ENCODE measurements at places on chromosomes 6 and 20.

DNA sequence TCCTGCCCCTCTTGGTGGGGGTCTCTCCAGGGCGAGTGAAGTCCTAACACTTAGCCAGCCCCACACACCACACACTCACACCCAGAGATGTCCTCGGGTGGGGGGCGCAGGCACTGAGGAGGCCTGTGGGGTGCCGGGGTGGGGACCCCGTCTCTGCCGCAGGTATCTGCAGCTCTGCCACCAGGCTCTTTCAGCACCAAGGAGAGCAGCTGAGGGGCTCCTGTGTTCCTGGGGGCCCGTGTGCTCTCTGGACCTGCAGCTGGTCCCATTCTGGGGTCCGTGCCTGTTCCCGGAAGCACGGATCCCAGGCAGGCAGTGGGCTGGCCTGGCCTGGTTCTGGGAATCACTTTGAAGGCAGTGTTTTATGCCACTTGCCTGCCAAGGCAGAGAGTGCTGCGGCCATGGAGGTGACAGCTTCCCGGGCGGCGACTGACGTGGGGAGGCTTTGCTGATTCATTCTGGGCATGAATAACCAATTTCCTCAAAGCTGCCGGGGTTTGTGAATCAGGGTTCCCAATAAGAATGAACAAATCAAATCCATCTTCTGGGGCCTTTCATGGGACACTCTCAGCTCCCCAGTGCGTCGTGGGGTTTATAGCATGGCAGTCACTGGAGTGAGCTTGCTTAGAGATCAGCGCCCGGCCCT lies 54.4 kb upstream of the SLCO4A1 start:
- H3K27me3 ChIP-seq: peaks cover 65% of the 10 kb centered on the region
- H3K4me1 ChIP-seq: no peaks in the 10 kb centered on the region
- DNase-seq: no peak
- no peak overlapping the region for H3K4me3 ChIP-seq
- no peak overlapping the region for H3K27ac ChIP-seq

DNA sequence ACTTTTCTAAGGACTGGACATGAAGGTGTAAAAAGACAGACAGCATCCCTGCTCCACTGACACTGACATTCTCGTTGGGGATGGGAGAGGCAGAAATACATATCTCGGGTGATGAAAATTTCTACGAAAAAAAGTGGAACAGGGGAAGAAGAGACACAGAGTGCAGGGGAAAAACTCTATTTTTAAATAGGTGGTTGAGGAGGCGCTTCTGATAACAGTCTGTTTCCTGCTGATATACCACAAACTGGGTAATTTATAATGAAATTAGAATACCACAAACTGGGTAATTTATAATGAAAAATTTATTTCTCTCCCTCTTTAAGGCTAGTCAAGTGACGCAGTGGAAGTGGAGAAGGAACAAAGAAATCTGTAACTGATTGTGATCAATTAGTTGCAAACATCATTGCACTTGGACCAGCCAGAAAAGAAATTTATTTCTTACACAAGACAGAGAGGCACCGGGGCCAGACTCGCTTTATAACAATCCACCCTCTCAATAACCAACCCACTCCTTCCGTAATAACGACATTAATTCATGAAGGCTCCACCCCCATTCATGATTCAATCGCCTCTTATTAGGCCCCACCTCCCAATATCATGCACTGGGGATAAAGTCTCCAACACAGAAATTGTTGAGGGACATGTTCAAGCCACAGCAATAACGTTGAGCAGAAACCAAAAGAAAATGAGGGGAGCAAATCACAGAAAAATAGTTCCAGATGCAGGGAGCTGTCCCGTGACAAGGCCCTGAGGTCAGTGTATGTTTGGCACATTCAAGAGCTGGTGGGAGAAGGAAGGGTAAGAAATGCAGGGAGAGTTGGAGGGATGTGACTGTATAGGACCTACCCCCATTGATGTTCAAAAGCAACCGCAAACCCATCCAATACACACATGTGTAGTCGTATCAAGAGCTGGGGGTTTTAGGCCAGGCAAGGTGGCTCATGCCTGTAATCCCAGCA lies 6.6 kb upstream of the SRSF6 start:
- no peak for DNase-seq
- peaks cover 49% of the 10 kb centered on the region for H3K27me3 ChIP-seq
- no peak overlapping the region for H3K27ac ChIP-seq
- no peaks in the 10 kb centered on the region for H3K36me3 ChIP-seq
- peaks cover 6% of the 10 kb centered on the region for H3K4me1 ChIP-seq

GRCh38 chr6:156593893-156594292 lies 183.3 kb upstream of the ARID1B start:
- peaks cover 2% of the 10 kb centered on the region for H3K27me3 ChIP-seq
- peaks cover 8% of the 10 kb centered on the region for H3K4me1 ChIP-seq
- no peak overlapping the region for H3K27ac ChIP-seq
- DNase-seq: no peak

DNA sequence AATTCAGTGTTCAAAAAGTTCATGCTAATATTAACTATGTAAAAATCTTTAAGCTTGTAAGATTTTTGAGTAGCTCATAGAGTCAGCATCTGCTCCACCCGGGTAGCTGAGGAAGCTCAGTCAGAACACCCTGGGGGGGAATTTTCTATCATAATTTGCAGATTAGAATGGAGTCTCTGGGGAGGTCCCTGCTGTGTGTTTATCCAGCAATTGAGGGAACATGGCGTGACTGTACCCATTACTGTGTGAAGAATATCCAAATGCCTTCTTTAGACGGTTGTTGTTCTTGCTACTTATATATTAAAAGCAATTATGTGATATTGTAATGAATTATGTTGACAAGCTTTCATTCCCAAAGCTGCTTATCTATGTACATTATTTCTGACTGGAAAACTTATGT lies 64.8 kb downstream of the AIG1 start:
- no peaks in the 10 kb centered on the region for H3K4me1 ChIP-seq
- no peaks in the 10 kb centered on the region for H3K27me3 ChIP-seq
- DNase-seq: no peak
- H3K4me3 ChIP-seq: no peak overlapping the region

GRCh38 chr20:47359530-47360296 lies 3.2 kb upstream of the ZMYND8 start:
- no peaks in the 10 kb centered on the region for H3K36me3 ChIP-seq
- no peaks in the 10 kb centered on the region for H3K27me3 ChIP-seq
- DNase-seq: no peak

DNA sequence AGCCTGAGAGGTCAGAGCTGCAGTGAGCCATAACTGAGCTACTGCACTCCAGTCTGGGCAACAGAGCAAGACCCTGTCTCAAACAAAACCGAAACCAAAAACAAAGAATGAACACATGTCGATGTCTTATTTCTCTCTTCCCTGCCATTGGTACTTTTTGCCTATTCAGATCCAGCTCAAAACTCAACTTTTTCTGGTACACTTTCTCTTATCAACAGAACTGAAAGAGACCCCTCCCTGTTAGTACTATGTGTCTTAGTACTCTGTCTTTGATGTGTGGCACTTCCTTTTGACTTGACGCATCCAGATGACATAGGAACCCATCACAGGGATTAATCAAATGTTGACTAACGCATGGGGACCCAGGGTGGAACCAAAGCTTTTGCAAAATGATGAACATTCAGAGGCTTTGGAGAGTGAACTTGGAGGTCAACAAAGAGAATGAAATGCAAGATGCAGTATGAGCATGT lies 44.8 kb downstream of the AKAP12 start:
- no peak overlapping the region for H3K4me3 ChIP-seq
- no peak overlapping the region for H3K27ac ChIP-seq
- H3K4me1 ChIP-seq: peaks cover 18% of the 10 kb centered on the region
- H3K36me3 ChIP-seq: no peaks in the 10 kb centered on the region
- H3K27me3 ChIP-seq: peaks cover 9% of the 10 kb centered on the region
- no peak for DNase-seq

DNA sequence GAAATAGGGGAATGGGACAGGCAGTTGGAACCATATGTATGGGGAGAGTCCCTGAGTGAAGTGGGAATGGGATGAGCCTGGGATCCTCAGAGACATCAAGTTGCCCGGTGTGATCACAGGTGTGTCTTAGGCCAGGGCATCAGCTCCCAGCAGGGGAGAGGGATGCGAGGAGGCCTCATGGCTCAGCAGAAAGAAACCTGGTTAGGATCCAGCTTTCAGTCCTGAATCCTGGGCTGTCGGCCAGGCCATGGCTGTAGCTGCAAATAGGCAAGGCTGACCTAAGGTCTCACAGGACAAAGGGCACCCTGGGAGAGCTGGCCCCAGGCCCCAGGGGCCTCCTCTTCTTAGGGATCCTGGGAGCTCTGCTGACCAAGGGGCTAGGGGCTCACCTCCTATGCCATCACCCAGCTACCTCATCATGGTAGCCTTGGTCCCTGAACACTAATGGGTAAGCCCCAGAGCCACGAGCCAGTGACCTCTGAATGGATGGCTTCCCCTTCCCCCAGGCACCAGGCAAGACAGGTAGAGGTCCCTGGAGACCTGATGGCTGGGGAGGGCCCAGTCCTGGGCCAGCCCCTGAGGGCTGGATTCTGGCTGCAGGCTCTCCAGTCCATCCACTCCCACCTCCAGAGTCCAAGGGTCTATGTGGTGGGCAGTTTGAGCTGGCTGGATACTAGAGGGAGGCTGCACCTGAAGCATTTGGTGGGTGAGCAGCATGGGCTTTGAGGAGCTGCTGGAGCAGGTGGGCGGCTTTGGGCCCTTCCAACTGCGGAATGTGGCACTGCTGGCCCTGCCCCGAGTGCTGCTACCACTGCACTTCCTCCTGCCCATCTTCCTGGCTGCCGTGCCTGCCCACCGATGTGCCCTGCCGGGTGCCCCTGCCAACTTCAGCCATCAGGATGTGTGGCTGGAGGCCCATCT lies at the start of gene SLC22A7:
Gene SLC22A7, plus strand, starts transcription at position 617 of the 921 bp plus-strand sequence. Its CDS starts 99 bp downstream, at position 716.
- no peaks in the 10 kb centered on the region for H3K36me3 ChIP-seq
- H3K4me3 ChIP-seq: no peak within 1 kb of the TSS
- DNase-seq: no peak
- no peak within 1 kb of the TSS for H3K27ac ChIP-seq
- peaks cover 24% of the 10 kb centered on the region for H3K27me3 ChIP-seq

DNA sequence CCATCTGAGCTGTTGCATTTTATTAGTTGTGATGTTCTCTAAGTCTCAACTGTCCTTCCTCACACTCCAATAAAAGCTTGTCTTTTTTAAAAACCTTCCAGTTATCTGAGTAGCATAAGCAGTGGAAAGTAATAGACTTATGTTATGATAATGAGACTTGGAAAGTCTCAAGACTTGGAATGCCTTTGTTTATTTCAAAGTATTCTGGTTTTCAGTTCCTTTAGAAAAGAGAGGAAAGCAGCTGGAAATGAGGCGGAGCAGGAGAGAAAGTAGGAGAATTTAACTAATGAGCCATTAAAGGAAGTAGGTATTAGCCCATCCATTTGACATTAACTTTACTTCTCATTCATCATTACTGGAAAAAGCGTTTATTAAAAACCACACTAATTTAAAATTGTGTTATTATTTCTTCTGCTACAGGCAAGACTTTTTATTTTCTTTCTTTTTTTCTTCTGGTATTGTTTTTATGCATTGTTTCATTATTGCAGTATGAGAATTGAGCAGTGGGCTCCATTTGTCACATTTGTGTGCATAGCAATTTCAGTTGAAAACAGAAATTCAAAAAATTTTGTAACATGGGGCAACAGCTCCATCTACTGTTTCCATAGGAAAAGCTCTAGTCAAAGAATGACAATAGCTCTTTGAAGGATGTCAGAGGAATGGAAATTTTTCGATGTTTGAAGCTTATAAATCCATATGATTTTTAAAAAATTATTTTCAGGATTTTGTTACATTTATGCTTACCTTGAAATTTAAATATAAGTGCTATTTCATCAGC lies 194.8 kb downstream of the COL9A1 start:
- no peaks in the 10 kb centered on the region for H3K4me1 ChIP-seq
- no peak overlapping the region for H3K4me3 ChIP-seq
- no peaks in the 10 kb centered on the region for H3K36me3 ChIP-seq
- no peak overlapping the region for H3K27ac ChIP-seq

GRCh38 chr6:31763619-31763940 lies 1.1 kb downstream of the SAPCD1 start:
- peaks cover 16% of the 10 kb centered on the region for H3K4me1 ChIP-seq
- DNase-seq: no peak
- H3K36me3 ChIP-seq: no peaks in the 10 kb centered on the region
- H3K27me3 ChIP-seq: no peaks in the 10 kb centered on the region

- H3K4me1 ChIP-seq: peaks cover 12% of the 10 kb centered on the region
- H3K36me3 ChIP-seq: peaks cover 4% of the 10 kb centered on the region
- no peak for DNase-seq
- peaks cover 57% of the 10 kb centered on the region for H3K27me3 ChIP-seq
- no peak overlapping the region for H3K27ac ChIP-seq
These were observed 17.4 kb downstream of the SIM1 start for GRCh38 chr6:100447081-100447899.

DNA sequence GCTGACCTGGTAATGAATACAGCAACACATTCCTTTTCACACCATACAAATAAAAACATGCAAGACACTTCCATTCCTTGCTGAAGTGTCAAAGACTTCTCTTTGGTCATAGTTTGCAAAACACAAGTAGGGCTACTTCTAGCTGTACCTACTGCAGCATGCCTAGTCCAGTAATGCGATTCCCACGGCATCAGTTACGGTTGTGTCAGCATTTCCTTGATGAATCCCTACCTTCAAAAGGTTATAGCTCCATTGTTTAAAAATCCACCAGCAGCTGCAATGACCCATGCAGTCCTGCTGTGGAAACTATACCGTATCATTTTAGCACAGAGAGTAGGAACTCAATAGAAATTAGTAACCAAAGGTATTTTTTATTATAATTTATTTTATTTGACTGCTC lies 1371.5 kb downstream of the EPHA7 start:
- H3K36me3 ChIP-seq: no peaks in the 10 kb centered on the region
- DNase-seq: no peak
- no peaks in the 10 kb centered on the region for H3K27me3 ChIP-seq
- no peak overlapping the region for H3K4me3 ChIP-seq

DNA sequence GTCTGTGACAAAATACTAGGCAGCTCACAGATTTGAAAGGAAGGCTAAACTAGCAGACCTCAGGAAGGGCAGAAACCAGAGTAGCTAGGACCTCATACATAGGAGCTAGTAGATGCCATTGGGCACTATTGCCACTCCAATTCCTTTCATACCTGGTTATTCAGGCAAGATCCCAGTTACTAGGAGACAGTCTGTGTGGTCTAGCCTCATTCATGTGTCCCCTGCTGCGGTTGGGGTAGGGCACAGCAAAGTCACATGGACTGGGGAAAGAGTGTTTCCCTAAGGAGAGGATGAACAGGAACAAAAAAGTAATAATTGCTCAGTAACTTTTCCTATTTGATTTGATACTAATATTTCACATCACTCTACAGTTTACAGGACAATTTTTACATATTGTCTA lies 204.6 kb upstream of the HEY2 start:
- peaks cover 8% of the 10 kb centered on the region for H3K27me3 ChIP-seq
- DNase-seq: no peak
- H3K4me3 ChIP-seq: no peak overlapping the region
- no peak overlapping the region for H3K27ac ChIP-seq

DNA sequence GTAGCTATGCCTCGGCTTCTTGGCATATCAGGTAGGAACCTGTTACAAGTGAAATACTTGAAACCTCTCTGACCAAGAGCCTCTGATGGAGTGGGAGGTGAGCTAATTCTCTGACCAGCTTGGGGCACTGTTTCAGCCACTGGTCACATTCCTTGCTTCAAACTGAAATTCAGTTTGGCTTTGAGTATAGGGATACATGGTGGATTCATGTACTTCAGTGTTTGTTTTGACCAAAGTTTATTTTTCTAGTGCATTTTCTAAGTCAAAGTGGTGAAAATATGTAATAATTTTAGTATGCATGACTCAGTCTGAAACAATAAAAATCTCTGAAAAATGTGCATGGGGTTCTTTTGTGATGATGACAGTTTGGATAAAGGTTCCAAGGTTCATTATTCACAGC lies 18.6 kb downstream of the TTPAL start:
- peak overlapping the region; percentile 69 for H3K27ac ChIP-seq
- DNase-seq: no peak
- peaks cover 13% of the 10 kb centered on the region for H3K36me3 ChIP-seq
- H3K4me3 ChIP-seq: no peak overlapping the region
